Activated T-cell treated with anti-CD3 and anti-CD28 coated beads for 48 hours (primary cell): ENCODE measurements at places on chromosomes 7 and 10.

GRCh38 chr7:90574146-90574819, 21.8 kb upstream of the CDK14 start:
- DNase-seq = no peak

- no peak for DNase-seq
These were observed 129.0 kb downstream of the DNAH11 start for GRCh38 chr7:21671859-21672258.

GRCh38 chr7:46600340-46600739, 679.3 kb upstream of the IGFBP3 start:
- no peak for DNase-seq

DNA sequence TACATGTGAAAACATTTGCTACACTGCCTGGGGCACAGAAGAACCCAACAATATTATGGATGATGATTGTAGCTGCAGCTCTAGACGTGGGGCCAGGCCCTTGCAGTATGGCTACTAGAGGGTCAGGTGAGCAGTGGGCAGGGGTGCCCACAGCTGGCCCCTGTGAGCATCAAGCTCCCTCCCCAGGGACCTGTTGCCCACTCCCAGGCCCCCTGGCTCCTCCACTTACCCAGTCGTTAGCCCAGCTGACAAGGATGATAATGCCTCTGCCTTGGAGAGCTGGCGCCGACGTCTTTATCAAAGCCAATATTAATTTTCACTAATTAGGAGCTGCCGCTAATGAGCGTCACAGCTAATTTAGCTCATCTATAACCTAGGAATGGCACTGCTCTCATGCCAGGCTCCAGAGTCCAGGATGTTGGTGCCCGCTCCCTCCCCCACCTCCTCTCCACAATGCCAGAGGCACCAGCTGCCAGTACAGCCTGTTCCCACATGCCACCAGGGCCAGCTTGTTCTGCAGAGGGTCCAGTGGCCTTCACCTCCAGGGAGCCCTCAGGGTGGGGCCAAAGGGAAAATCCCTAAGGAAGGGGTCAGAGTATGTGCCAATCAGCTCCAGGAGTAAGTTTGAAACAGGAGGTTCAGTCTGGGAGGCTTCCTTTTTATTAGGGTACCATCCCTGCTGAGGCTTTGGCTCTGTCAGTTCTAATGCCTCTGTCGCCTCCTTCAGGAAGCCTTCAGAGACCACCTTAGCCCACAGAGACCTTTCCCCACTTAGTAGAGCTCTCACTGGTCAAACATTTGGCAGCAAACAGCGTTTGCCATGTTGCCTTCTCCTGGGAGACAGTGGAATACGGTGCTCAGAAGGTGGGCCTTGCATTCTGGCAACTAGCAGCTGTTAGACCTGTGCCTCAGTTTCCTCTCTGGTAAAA, 77.2 kb downstream of the CDH23 start:
- DNase-seq = no peak

DNA sequence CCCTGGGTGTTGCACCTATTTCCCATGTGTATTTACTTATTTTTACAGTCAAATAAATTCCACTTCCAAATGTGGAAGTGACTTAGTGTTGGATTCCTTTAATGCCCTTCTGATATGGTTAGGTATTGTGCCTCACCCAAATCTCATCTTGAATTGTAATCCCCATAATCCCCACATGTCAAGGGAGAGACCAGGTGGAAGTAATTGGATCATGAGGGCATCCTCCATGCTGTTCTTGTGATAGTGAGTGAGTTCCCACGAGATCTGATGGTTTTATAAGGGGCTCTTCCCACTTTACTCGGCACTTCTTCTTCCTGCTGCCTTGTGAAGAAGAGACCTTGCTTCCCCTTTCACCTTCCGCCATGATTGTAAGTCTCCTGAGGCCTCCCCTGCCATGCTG, 136.9 kb downstream of the SNX10 start:
- DNase-seq = no peak

GRCh38 chr7:139829025-139829774, at the start of gene TBXAS1:
TBXAS1 (plus strand) TSS chr7:139829264; CDS start chr7:139829391, 127 bp downstream.
- DNase-seq = no peak

GRCh38 chr7:22980422-22980821, 33.5 kb downstream of the HYCC1 start:
- DNase-seq = no peak

DNA sequence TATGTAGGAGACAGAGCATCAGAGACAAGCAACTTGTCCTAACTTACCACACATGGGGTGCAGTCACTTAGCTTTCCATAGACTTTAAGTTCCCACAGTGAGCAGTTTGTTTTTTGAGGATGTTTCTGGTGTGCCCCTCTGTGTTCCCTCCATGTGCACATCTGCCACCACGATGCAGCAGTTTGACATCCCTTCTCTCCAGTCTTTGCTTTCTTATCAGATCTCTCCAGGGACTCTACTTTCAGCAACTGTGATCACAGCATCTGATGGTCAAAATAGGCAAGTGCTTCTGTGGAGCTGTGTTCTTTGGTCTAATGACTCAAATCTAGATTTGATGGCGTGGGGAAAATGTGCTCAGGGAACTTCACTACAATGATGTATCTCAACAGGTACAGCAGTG, 96.5 kb upstream of the NAMPT start:
- DNase-seq = no peak

DNA sequence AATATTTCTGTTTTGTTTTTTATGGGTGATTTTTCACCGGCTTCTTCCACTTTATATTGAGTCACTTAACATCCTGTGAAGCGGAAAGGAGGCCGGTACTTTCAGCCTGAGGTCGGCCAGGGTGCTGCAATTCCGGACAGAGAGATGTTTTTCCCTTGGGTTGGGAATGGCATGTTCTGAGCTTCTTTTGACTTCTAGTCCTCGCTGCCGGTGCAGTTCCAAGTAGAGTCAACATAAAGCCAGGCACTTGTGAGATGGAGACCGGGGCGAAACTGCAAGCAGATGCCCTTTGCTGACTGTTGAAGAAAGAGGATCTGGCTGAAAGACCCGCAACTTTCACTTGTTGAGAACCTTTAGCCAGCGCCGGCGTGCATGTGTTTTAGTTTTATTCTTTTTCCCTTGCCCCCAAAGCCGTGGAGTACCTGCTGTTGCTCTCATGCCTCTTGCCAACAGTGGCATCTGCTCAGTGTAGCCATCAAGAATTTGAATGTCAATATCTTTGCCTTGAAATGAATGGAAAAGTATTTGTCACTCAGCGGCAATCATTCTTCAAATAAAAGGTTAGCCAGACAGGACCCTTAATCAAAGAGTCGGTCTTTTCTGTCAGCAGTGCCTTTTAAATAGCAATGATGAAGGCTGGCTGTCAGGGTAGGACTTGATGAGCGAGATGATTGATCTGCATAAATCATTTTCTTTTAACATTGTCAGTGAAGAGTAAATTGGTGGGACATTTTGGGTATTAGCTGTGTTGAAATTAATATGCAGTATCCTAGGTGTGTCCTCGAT, 351.2 kb downstream of the LRMDA start:
- no peak for DNase-seq

- DNase-seq = no peak
These were observed 266.0 kb downstream of the USP6NL start for GRCh38 chr10:11345224-11346054.

DNA sequence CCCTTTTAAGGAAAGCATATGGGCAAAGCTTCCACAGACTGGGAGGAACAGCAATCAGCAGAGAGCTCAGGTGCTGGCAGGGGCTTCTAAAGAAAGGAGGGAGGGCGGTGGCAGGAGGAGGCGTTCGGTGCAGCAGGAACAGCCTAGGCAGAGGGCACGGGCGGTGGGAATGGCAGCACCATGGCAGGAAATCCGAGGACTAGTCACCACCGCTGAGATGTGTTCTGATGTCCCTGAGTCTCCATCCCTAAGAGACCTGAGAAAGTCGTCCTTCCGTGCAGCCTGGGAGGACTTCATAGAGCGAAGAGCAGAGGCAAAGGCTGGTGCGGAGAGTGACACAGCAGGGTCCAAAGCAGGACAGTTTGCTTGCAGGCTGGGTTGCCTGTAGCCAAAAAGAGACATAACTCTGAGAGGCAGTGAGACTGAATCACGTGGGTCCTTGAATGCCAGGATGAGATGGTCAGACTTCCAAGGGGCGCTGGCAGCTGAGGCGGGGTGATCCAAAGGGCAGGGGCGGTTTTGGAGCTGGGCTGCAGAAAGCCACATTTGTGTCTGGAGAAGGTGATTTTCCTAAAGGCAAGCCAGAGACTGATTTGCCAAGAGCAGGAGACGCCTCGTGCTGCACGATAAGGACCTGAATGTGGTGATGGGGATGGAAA, 35.8 kb upstream of the GRID1 start:
- no peak for DNase-seq

DNA sequence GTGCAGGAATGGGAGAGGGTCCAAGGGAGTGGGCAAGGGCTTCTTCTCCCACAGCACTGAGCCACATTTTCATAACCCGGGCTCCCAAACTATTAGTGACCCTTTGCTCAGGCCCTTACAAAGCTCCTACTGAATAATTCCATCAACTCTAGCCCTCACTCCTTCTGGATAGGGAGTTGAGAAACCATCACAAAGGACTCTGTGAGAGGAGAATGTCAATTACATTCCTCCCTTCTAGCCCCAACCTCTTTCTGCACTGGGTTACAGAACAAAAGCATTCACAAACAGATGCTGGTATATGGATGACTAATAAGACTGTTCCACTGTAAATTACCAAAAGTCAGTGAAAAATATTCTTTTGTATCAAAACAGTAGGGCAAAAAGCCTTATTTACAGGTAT, 203.7 kb downstream of the SORCS1 start:
- DNase-seq = no peak

DNA sequence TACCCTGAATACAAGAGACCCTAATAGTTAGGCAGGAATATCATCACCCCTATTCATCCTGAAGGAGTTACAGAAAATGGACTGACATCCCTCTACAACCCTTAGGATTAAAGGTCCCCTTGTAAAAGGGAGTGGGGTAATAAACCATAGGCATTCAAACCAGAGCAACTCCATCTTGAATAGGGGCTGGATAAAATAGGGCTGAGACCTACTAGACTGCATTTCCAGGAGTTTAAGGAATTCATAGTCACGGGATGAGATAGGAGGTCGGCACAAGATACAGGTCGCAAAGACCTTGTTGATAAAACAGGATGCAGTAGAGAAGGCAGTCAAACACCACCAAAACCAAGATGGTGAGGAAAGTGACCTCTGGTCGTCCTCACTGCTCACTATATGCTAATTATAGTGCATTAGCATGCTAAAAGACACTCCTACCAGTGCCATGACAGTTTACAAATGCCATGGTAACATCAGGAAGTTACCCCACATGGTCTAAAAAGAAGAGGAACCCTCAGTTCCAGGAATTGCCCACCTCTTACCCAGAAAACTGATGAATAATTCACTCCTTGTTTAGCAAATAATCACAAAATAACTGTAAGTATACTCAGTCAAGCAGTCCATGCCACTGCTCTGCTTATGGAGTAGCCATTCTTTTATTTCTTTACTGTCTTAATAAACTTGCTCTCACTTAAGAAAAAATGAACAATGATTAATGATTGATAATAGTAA, 37.2 kb downstream of the CUBN start:
- no peak for DNase-seq

DNA sequence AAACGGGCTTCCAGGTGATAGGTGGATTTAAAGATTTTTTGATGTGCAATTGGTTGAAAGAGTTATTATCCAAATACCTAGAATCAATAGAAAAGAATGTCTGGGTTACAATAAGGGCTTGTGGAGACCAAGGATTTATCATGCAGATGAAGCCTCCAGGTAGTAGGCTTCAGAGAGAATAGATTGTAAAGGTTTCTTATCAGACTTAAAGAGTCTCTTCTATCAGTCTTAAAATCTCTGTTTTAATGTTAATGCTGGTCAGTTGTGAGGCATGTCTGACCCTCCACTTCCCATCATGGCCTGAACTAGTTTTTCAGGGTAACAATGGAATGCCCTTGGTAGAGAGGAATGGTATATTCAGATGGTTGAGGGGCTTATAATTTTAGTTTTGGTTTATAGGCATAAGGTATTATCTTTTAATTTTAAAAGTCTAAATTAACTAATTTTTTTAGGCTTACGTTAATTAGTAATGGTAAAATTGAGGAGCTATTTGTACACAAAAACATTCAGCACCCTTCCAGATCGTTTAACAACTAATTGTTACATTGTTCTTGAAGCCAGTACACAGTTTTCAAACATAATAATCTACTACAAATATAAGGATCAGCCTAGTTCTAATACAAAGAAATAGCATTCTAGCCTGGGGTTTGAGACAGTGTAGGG, 704.2 kb upstream of the MBL2 start:
- DNase-seq = no peak

- DNase-seq = no peak
These were observed 15.2 kb downstream of the SLC13A4 start for GRCh38 chr7:135712796-135713195.

DNA sequence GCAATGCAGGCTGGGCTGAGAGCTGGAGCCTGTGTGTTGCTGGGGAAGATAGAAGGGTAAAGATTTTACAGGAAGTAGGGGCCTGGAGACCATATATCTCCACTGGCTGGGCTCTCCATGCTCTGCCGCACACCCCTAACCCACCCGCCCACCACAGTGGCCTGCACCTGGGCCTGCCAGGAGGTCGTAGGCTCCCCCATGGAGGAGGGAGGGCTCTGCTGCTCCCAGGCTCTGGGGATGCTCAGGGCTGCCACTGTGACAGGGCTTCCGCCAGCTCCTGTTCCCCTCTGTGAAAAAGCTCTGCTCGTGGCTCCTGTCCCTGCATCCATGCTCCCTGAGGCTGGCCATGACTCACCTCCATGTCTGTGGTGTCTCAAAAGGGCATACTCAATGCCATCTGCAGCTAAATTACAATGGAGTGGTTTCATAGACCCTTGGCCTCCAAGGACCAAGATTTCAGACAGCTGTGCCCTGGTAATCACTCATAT, 106.0 kb downstream of the CXCL12 start:
- DNase-seq = no peak

DNA sequence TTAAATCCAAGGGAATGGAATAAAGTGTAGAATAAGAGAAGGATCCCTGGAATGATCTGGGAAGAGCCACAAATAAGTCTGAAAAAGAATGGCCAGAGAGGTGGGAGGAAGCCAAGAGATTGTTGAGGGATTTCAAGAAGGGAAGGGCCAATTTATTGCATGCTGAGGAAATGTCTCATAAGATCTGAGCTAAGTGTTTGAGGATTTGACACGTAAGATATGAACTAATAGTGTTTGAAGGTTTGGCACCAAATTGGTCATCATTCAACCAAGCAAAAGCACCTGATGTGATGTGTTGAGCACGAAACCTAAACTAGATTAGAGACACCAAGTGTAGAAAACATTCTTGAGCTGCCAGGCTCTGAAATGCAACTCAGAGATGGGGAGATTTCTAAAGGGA, 97.9 kb downstream of the TSPAN12 start:
- no peak for DNase-seq

- no peak for DNase-seq
These were observed 82.6 kb upstream of the UCN3 start for GRCh38 chr10:5282137-5282536.

- DNase-seq = no peak
These were observed 15.7 kb upstream of the STN1 start for GRCh38 chr10:103933557-103934121.
